ENCODE measurements at places on chromosomes 5 and 9. TPM values are rescaled to one million over a fixed set of nuclear protein-coding genes. Genes with fewer than 3 reads are reported as not detected.
A peak's percentile ranks its signal among the peaks of the same experiment; 100 is the strongest.

GRCh38 chr5:132010989-132011621 lies 353 bp downstream of the ACSL6 start:
- peak overlapping the region; percentile 79 for H3K4me3 ChIP-seq
- H3K36me3 ChIP-seq = peaks cover 8% of the 10 kb centered on the region
- H3K27ac ChIP-seq = peak overlapping the region; percentile 51

GRCh38 chr5:77563475-77563874 lies 71.4 kb upstream of the WDR41 start:
- no peaks in the 10 kb centered on the region for H3K36me3 ChIP-seq
- no peak overlapping the region for H3K27ac ChIP-seq
- H3K27me3 ChIP-seq = peaks cover 10% of the 10 kb centered on the region
- DNase-seq = no peak

- H3K27me3 ChIP-seq = no peaks in the 10 kb centered on the region
- no peaks in the 10 kb centered on the region for H3K4me1 ChIP-seq
- peaks cover under 1% of the 10 kb centered on the region for H3K36me3 ChIP-seq
- H3K4me3 ChIP-seq = no peak overlapping the region
- no peak overlapping the region for H3K27ac ChIP-seq
Observed at GRCh38 chr5:33487236-33487635, 46.5 kb downstream of the TARS1 start.

DNA sequence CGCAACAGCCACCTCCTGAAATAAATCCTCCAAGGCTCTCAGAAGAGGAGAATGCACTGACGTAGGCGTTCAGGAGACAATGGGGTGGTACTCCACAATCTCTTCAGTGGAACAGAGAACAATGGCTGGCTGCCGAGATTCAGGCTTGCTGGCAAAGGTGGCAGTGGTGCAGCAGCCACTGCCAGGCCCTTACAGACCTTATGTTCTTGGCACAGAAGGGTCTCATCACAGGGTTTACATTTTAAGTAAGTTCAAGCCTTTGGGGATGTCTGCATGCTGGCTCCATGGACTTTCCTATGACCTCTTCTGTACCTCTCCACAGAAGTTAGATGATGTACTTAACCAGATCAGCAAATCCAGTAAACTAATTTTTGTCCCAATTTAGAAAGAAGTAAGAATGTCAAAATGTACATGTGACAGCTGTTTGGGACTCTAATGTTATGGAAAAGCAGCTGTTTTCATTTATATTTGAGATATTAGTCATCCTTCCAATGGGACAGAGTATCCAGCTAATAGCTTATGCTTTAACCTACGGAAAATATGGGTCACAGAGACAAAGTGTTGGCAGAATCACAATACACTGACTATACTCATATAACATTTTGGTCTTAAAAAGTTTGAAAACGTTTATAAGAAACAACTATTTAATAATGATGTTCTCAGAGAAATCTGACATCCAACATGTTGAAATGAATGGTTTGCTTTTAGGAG lies 180.9 kb downstream of the MAPKAP1 start:
- H3K36me3 ChIP-seq = peaks cover 26% of the 10 kb centered on the region
- no peak overlapping the region for H3K27ac ChIP-seq
- no peak overlapping the region for H3K4me3 ChIP-seq
- H3K4me1 ChIP-seq = peaks cover 64% of the 10 kb centered on the region
- no peaks in the 10 kb centered on the region for H3K27me3 ChIP-seq
- no peak for DNase-seq

DNA sequence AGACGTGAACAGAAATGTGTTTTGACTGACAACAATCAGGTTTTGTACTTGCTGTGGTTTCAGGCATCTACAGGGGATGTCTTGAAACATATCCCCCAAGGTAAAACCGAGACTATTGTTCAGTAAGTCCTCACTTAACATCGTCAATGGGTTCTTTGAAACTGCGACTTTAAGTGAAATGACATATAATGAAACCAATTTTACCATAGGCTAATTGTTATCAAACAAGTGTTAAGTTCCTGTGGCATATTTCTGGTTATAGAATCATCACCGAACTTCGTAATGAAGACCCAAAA lies 16.4 kb upstream of the OMD start:
- no peaks in the 10 kb centered on the region for H3K36me3 ChIP-seq
- no peak overlapping the region for H3K27ac ChIP-seq
- H3K27me3 ChIP-seq = no peaks in the 10 kb centered on the region

- H3K27me3 ChIP-seq = peaks cover 37% of the 10 kb centered on the region
- H3K27ac ChIP-seq = no peak overlapping the region
- no peaks in the 10 kb centered on the region for H3K36me3 ChIP-seq
- H3K4me3 ChIP-seq = no peak overlapping the region
- DNase-seq = no peak
- H3K4me1 ChIP-seq = no peaks in the 10 kb centered on the region
Observed at GRCh38 chr9:95528908-95529502, 12.2 kb upstream of the PTCH1 start.

DNA sequence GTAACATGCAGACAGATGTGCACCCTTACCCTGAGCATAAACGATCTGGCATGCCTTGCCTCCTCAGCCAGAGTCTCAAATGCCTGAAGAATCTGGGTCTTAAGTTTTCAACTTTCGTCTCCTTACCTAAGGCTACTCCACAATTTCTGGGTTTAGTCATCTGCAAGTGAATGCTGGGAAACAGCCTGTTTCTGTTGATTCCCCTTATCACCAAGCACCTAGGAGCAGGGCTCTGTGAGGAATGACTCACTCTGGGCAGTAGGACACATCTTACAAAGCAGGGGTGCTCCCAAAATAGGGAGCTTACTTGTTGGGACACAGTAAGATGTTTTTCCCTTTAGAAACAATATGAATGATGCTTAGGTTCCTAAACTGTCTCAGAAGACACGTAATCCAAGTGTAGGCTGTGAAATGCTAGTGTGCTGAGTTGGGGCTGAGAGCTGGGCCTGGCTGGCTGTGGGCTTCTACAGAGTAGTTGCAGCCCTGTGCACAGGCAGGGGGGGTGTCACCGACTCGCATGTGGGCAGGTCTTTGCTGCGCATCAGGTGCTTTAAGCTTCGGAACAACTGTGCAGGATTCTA lies 58.0 kb downstream of the DAP start:
- H3K27ac ChIP-seq = no peak overlapping the region
- peaks cover 27% of the 10 kb centered on the region for H3K4me1 ChIP-seq
- H3K4me3 ChIP-seq = no peak overlapping the region
- H3K36me3 ChIP-seq = no peaks in the 10 kb centered on the region
- H3K27me3 ChIP-seq = no peaks in the 10 kb centered on the region

DNA sequence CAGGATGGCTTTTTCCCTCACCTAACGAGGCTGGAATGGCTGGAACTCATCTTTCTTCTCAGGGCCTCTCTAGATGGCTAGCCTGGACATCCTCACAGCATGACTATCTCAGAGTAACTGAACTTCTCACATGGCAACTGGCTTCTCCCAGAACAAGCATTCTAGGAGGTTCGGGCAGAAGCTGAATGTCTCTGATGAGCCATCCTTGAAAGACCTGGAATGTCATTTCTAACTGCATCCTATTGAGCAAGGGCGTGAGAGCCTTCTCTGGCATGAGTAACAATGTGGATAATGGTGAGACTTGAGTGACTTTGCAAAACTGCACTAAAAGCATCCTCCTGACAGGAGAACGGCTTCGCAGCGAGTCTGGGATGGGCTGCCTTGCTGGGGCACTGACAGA lies 487.7 kb downstream of the MAT2B start:
- H3K4me1 ChIP-seq = no peaks in the 10 kb centered on the region
- no peaks in the 10 kb centered on the region for H3K36me3 ChIP-seq
- no peak overlapping the region for H3K4me3 ChIP-seq

DNA sequence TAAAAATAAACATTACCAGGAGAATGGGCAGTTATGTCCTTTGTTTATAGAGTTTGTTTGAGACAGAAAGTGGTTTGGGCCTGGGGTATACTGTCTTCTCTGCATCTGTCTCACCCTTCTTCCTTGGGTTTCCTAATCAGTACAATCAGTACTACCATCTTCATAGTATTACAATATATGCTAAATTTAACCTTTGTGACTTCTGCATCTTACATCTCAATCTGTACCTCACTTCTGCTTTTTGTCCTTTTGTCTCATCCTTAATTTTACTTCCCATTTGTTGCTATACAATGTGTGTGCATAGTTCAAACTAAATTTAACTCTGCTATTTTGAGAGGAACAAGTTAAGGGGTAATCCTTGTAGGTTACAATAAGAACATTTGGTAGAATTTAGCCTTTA lies 19.6 kb downstream of the FBXO38 start:
- H3K27me3 ChIP-seq = no peaks in the 10 kb centered on the region
- peaks cover 29% of the 10 kb centered on the region for H3K4me1 ChIP-seq
- DNase-seq = no peak
- H3K36me3 ChIP-seq = peaks cover 74% of the 10 kb centered on the region

GRCh38 chr9:27340285-27340674 lies 43.3 kb upstream of the EQTN start:
- peaks cover 3% of the 10 kb centered on the region for H3K4me1 ChIP-seq
- no peak overlapping the region for H3K4me3 ChIP-seq
- H3K27ac ChIP-seq = no peak overlapping the region
- no peaks in the 10 kb centered on the region for H3K36me3 ChIP-seq
- peaks cover 2% of the 10 kb centered on the region for H3K27me3 ChIP-seq

DNA sequence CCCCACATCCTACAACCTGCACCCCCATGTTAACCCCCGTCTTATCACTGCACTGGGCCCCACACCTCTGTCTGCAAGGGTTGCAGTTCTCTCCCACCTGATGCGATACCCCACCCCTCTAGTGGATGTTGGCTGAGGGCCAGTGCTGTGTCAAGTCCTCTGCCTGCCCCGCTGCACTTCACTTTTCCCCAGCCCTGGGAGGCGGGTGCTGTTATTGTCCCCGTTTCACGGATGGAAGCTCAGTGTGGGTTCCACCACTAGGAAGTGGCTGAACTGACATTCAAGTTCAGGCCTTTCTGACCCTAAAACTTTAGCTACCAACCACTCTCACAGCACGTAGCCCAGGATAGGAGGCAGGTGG lies 3.5 kb downstream of the SNCB start:
- peaks cover 9% of the 10 kb centered on the region for H3K4me1 ChIP-seq
- peaks cover 73% of the 10 kb centered on the region for H3K27me3 ChIP-seq
- no peaks in the 10 kb centered on the region for H3K36me3 ChIP-seq
- DNase-seq = no peak
- H3K4me3 ChIP-seq = no peak overlapping the region

- no peaks in the 10 kb centered on the region for H3K27me3 ChIP-seq
- H3K27ac ChIP-seq = peak overlapping the region; percentile 47
- H3K36me3 ChIP-seq = peaks cover 37% of the 10 kb centered on the region
- H3K4me3 ChIP-seq = no peak overlapping the region
Observed at GRCh38 chr5:151097061-151097460, 16.2 kb upstream of the TNIP1 start.

Gene ZNF883
- 0.24 TPM for total RNA-seq

Gene SURF4
- total RNA-seq = 240 TPM

Gene HTR4
- total RNA-seq = not detected

Gene PROB1
- total RNA-seq = 9.2 TPM

Gene ANKRD34B
- total RNA-seq = not detected

Gene CATSPER3
- total RNA-seq = 0.64 TPM

Measured in activated CD4-positive, alpha-beta T cell treated with anti-CD3 and anti-CD28 coated beads, Interleukin-2, amount 10 ng/mL, durations not matched to agents 24 days and 14 days (primary cell).